ENCODE measurements at places on chromosomes 3 and 15.

- no peak for DNase-seq
Measured at GRCh38 chr15:92178911-92179310, 214.8 kb upstream of the ST8SIA2 start.

- DNase-seq: no peak
Measured at GRCh38 chr3:169953462-169954141, 13.0 kb upstream of the SEC62 start.

DNA sequence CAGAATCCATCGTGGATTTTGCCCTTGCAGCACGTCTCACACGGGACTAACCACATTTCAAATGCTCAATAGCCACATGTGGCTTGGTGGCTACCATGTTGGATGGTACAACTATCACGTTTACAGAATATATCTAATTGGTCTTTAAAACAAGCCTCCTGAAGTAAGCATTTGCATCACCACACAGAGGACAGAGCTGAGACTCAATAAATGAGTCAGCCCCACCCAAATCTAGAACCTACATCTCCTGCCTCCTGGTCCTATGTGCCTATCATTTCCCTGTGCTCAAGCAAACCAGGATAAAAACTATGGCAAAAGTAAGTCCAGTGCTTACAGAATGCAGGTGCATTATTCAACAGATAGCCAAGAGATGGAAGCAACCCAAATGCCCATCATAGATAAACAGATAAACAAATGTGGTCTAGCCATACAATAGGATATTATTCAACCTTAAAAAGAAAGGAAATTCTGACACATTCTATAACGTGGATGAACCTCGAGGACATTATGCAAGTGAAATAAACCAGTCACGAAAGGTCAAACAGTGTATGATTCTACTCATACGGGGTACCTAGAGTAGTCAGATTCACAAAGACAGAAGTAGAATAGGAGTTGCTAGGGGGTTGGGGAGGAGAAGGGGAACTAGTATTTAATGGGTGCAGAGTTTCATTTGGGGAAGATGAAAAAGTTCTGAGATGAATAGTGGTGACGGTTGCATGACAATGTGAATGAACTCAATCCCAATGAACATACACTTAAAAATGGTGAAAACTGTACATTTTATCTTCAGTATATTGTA is 43.9 kb downstream of the SRGAP3 start:
- no peak for DNase-seq

GRCh38 chr3:171553086-171553485 is 92.9 kb upstream of the TNIK start:
- DNase-seq: no peak

DNA sequence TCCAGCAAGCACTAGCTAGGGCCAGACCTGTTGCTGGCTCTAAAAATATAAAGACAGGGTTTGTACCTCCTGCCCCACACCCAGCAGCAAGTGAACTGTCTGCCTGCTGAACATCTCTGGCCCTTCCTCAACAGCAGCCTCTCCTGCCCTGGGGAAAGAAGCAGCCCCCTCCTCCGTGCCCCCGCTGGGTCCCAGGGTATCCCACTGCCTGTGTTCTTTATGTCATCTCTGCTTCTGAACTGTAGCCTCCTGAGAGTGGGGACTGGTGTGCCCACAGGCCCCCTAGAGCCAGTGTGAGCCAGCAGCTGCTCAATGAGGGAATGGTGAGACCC is 54.5 kb downstream of the ACAD9 start:
- no peak for DNase-seq

GRCh38 chr3:14113965-14114635 is 10.6 kb downstream of the CHCHD4 start:
- DNase-seq: no peak

- DNase-seq: no peak
Measured at GRCh38 chr3:43023746-43024145, 44.6 kb downstream of the GASK1A start.

- no peak for DNase-seq
Measured at GRCh38 chr15:61500951-61501620, 272.0 kb upstream of the RORA start.

- no peak for DNase-seq
Measured at GRCh38 chr15:44788748-44789147, 52.4 kb downstream of the TRIM69 start.

DNA sequence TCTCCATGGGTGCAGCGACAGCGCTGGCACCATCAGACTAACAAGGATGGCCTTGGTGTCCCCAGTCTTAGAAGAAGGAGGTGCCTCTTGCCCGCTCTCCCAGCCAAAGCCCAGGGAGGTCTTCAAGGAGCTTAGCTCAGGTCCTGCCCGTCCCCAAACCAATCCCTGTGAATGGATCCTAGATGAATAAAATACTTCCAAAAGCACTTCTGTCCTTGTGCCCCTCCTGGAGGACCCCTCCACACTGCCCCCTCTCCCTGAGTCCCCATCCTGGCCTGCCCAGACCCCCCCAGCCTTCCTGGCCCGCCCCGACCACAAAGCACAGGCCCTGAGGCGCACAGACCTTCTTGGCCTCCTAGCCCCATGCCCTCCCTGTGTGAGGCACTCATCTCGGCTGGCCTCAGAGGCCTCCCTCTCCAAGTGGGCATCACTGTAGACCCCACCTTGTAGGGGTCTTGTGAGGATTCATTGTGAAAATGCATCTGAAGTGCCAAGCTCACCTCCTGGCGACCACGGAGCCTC is 8.4 kb downstream of the SLC28A1 start:
- no peak for DNase-seq

- DNase-seq: no peak
Measured at GRCh38 chr15:91944331-91944730, 90.8 kb downstream of the SLCO3A1 start.

DNA sequence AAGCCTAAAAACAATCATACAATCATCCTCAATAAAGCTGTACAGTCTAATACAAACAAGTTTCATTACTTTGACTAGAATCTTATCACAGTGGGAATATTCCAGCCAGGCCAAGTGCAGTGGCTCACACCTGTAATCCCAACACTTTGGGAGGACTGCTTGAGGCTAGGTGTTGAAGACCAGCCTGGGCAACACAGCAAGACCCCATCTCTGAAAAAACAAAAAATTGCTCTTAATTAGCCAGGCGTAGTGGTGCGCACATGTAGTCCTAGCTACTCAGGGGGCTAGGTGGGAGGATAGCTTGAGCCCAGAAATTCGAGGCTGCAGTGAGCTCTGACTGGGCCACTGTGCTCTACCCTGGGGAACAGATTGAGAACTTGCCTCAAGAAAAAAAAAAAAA is 3.3 kb downstream of the RPN1 start:
- DNase-seq: no peak

GRCh38 chr3:53646723-53647122 is 152.3 kb downstream of the CACNA1D start:
- no peak for DNase-seq
